ENCODE measurements at places on chromosomes 11 and 22. TPM values are rescaled to one million over a fixed set of nuclear protein-coding genes. Genes with fewer than 3 reads are reported as not detected.

The MMP27 gene
- total RNA-seq = not detected

The RAB3IL1 gene
- total RNA-seq = 10.1 TPM

GRCh38 chr11:20501252-20501651 lies 98.2 kb upstream of the SLC6A5 start:
- DNase-seq = no peak

DNA sequence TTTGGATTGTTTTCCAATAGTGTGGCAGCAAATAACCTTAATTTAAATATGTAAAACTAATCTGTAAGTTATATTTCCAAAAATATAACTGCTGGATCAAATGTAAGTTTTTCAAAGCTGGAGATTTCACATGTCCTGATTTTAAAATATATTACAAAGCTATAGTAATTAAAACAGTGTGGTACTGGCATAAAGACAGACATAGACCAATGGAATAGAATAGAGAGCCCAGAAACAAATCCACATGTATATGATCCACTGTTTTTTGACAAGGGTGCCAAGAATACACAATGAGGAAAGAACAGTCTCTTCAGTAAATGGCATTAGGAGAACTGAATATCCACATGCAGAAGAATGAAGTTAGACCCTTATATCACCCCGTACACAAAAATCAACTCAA lies 4.0 kb downstream of the OR4X2 start:
- no peak for DNase-seq

DNA sequence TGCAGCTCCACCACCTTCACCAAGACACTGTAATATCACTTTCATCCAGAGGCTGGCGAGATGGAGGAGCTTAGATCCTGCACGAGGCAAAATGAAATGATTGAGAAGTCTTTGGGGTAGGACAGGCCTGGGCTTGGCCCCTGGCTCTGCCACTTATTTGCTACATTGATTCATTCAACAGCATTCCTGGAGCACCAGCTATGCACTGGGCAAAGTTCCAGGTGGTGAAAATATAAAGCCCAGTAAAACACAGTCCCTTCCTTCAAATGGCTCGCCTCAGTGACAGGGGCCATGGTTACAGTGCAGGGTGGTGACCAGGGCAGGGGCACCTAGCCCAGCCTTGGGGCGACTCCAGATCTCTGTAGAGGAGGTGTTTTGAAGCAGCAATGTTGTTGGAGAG lies 19.7 kb downstream of the ALX4 start:
- DNase-seq = no peak

DNA sequence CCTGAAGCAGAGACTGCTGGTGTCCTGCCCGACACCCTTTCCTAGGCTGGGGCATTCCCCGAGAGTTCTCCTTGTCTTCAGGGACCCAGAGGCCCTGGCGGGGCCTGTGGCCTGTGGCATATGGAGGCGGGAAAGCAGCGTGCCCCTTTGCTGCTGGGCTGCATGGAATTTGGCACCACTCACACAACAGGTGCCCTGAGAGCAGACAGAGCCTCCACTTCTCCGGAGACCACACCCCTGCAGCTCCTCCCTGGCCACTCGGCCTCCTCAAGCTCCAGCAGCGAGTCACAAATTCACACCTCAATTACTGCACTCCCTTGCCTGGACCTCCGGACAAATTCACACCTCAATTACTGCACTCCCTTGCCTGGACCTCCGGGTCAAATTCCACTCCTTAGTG lies 1375.2 kb downstream of the TBC1D22A start:
- DNase-seq = no peak

DNA sequence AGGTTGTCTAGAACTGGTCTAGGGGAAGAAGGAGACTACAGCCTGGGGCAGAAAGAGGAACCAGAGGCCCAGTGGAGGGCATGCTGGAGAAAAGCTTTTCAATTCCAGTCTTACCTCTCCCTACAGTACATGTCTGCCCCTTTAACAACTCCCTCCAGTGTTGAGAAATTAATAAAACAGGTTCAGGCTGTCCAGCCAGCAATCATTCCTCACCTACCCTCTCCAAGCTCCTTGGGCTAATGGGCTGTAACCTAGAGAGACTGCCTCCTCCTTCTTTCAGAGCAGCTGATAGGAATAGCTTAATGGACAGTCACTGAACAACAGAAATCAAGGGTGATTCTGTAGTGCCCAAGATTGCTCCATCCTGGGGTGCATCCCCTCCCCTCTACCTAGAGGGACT lies 8.8 kb downstream of the SLC35F2 start:
- DNase-seq = no peak

GRCh38 chr11:30788849-30789248 lies 202.7 kb upstream of the MPPED2 start:
- DNase-seq = no peak

DNA sequence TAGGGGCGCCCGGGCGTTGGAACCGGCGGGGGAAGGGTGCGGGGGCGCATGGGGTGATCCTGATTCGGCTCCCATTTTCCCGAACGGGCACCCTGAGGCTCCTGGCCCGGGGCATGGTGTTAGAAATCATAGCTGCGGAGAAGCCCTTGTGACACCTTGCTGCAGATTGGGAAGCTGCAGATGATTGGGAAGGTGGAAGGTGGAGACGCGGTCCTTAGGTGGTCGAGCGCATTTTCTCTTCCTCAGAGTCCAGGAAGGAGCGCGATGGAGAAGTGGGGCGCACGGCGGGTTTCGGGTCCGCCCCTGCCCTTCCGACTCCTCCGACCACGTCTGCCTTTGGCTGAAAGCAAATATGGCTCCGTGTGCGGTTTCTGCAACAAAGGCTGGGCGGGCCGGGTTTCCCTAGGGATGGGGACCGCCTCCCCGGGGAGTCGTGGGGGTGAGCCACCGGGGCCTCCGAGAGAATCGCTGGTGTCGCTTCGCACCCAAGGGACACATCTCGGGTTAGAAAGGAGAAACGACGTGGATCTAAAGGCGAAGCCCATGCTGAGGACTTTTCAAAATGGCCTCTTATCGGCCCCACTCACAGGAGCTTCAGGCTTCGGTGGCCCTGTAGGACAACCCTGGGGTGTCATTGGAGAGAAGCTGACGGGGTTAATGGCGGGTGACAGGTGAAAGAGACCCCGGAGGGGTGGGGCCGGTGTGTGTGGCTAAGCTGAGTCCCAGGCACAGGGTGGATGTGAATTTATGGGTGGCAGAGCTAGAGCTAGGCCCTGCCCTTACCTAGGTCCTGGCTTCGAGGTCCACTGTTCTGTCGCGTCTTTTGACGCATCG lies 707 bp upstream of the FTH1 start:
- peak; percentile 49 for DNase-seq

- DNase-seq = no peak
Measured at GRCh38 chr22:23181721-23182308, 1.5 kb downstream of the BCR start.

DNA sequence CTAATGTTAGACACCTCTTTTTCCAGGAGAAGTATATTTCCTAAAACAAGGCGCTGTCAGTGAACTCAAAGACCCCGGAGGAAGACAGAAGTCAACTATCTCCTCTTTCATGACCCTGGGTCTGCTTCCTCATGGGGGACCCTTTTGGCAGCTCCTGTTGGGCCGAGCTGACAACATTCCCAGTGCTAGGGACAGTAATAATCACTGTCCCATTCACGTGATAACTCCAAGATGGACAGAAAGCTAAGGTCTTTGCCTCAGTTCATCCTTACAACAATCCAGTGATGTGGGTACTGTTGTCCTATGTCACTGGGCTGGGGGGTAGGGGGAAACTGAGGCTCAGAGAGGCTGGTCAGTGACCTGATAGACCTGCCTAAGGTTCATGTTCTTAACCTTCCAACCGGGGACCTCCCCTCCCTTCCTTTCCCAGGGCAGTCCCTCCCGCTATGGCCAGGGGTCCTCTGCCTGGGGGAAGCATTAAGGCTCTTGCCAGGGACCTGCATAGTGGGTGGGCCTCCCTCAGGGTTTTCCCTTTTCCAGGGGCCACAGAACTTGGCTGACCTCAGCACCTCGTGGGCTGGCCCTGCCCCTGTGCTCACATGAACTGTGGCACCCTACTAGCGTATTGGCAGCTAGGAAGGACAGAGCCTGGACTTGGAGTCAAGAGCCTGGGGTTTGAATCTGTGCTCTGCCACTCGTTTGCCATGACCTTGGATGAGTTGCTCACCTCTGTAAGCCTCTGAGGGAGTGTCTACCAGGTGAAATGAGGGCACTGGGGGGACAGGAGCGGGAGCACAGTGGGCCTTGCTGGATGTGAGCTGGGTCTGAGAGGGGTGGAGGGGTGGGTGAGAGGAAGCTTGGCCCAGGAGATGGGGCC lies 53.6 kb downstream of the LRRC32 start:
- DNase-seq = peak; percentile 8

All from stomach (tissue), 19 donors.